Heart right ventricle (tissue), 16 donors: ENCODE measurements at places on chromosomes 6 and 20. TPM values are rescaled to one million over a fixed set of nuclear protein-coding genes. Genes with fewer than 3 reads are reported as not detected.

The FERMT1 gene
- 2.0 TPM for total RNA-seq

- no peak for DNase-seq
Measured at GRCh38 chr6:15444881-15445280, 199.0 kb downstream of the JARID2 start.

The C4B gene
- 42.0 TPM for total RNA-seq

DNA sequence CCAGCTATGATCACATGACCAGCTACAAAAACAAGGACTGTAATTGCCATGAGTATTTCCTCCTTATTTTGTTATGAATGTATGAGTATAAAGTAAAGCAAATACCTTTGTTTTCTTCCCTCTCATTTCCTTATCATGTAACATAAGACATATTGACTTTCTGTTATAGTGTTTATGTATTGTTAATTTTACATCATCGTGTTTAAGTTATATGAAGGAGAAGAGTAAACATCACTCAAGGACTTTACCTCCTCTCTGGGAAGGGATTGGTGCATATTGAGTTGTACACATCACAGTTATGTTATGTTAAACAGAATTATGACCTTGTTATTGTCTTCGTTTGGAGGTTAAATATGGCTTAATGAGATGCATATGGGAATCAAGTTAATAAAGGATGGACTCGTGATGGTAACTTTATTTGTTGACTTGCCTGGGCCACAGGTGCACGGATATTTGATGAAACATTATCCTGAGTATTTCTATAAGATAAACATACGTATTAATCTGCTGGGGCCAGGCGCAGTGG, 57.3 kb upstream of the CNKSR3 start:
- no peak for DNase-seq

The LAMA2 gene
- 201 TPM for total RNA-seq

The PTGIS gene
- 22.6 TPM for total RNA-seq

DNA sequence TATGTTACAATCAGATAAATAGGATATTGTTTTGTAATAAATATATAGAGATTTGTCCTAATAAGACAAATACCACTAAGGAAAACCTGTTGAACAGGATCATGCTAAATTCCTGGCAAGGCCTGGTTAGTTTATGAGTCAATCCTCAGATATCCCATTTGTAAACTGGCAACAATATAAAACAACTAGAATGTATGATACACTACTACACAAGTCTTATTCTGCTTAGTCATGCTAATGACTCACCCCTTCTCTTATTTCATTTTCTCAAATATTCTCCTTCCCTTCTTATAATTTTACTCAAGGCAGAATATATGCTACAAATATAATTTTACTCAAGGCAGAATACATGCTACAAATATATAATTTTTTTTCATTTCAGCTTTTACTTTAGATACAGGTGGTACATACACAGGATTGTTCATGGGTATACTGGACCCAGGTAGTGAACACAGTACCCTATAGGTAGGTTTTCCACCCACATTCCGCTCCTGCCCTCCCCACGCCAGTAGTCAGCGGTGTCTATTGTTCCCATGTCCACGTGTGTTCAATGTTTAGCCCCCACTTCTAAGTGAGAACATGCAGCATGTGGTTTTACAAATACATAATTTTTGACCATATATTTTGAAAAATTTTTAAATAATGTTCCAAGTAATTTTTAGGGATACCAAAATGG, 6.3 kb downstream of the OSER1 start:
- DNase-seq, result no peak

DNA sequence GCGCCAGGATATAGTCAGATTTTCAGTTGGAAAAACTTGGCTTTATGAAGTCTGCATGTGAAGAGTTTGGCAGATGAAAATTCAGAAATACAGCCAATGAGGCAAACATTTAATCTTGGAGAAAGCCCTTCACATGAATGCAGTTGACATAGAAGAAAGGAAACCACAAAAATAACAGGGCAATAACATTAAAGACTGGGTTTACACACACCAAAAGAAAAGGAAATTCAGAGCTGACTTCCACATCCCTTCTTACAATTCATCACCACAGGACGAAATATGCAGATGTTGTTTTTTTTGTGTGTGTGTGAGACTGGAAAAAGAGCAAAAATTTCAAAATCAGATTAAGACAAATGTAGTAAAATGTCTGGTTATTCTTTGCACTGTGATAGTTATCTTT, 69.8 kb upstream of the HEY2 start:
- no peak for DNase-seq

GRCh38 chr20:64268174-64268573, 12.6 kb downstream of the PCMTD2 start:
- no peak for DNase-seq

DNA sequence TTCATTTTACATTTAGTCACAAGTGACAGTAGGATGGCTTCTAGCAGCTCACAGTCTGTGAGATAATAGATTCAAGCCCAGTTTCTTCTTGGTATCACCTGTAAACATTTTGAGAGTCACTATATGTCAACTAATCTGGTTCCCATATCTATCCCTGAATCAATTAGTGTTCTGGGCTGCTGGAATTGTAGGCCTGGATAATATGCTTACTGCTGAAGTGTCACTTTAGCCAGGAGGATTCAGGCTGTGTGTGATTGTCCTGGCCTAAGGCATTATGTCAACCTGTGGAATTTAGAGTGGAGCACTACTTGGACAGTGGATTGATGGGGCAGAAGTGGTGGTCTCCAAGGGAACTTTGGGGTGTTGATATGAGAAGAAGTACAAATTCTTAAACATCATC, 1071.8 kb upstream of the CITED2 start:
- no peak for DNase-seq

GRCh38 chr6:161038229-161039031, 46.9 kb downstream of the MAP3K4 start:
- no peak for DNase-seq

GRCh38 chr20:23118144-23118543, 32.0 kb upstream of the CD93 start:
- DNase-seq, result no peak

- DNase-seq, result no peak
Measured at GRCh38 chr20:15039088-15039752, 701.8 kb upstream of the FLRT3 start.

The SLC25A27 gene
- total RNA-seq, result 14.5 TPM

The OVOL2 gene
- not detected for total RNA-seq

DNA sequence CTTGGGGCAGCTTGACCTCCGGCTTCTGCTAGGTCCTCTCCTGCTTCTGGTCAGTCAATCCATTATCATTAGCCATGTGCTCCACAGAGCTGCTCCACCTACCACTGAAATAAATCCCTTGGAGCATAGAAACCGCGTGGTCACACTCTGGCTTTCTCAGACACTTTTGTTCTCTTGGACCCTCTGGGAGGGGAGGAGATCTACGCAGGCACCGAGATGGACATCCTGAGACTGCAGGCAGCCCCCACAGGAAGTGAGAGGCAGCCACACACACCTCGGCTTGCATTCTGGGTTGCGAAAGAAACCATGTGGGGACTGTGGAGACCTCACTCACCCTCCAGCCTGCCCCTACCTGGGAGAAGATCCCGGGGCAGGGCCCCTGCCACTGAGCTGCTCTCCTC, 79.5 kb downstream of the FYN start:
- DNase-seq, result no peak

GRCh38 chr20:51021067-51022025, 1.6 kb downstream of the KCNG1 start:
- DNase-seq, result no peak

- no peak for DNase-seq
Measured at GRCh38 chr20:1272368-1273100, 6.4 kb downstream of the SNPH start.
